Hepatocyte (in vitro differentiated cells): ENCODE measurements at places on chromosomes 16 and 17. TPM values are rescaled to one million over a fixed set of nuclear protein-coding genes. Genes with fewer than 3 reads are reported as not detected.
A peak's percentile ranks its signal among the peaks of the same experiment; 100 is the strongest.

Gene CCDC92B
- polyA plus RNA-seq: 0.10 TPM in 1 of 2 replicates, not detected in the other

Gene RASL10B
- 7.1 and 8.4 TPM in 2 replicates for polyA plus RNA-seq

Gene OR1A1
- polyA plus RNA-seq: not detected in 2 replicates

Gene ATP6V0A1
- polyA plus RNA-seq: 63.4 and 65.2 TPM in 2 replicates

Gene TBC1D3K
- polyA plus RNA-seq: not detected in 2 replicates

Gene C17orf50
- not detected in 2 replicates for polyA plus RNA-seq

DNA sequence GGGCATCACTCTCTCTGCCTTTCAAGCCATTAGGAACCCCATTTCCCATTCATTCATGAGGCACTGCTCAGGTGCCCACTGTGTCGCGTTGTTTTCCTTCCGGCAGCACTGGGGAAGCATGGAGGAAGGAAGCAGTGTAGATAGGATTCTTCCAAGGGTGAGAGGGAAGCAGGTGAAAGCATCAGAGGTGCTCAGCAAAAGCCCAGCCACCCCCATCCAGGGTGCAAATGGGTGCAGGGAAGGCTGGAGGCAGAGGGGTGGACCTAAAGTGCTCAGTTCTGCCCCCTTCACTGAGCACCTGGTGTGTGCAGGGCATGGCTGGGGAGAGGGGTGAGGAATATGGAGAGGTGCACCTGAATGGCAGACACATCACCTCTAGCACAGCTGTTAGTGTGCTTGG lies 3.4 kb upstream of the NXPH3 start:
- no peak for DNase-seq

DNA sequence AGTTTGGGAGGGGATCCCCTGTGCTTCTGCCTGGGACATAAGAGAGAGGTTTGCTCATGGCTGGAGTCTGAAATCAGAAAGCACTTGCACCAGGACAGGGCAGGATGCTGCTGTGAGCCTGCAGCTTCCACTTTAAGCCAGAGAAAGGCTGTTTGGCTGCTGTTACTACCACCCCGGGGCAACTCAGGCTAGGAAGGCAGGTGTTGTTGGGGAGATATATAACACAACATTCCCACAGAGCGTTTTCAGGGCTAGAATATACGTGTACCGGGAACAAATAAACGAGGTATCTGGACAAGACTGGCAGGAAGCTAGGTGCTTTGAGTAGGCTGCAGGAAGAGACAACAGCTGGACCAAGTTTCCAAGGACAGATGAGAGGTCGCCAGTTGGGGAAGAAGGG lies 313.3 kb upstream of the CCL2 start:
- no peak for DNase-seq

DNA sequence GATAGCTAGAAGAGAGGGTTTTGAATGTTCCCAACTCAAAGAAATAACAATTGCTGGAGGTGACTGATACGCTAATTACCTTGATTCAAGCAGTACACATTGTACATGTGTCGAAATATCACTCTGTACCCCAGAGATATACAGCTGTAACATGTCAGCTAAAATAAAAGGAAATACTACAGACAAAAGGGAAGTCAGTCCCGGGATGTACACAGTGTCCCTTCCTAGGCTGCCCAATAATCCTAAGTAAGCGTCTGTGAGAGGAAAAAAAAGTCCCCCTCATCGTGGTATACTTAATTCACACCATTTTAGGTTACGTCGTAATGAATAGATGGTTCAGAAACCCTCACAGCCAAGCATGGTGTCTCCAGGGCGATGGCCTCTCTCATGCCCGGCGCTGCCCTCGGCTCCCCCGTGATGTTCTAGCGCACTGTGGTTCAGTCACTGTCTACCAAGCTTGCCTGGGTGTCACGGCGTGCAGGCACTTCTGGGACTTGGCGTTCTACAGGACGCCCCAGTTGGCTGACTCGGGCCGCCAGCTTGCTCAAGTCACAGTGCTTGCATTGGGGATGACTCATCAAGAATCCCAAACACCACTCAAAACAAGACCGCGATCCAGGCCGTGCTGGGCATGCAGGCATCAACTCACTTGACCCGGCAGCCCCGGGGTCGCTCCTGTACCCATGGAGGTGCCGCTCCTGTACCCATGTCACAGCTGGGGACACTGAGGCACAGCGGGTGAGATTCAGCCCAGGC lies 27.6 kb downstream of the CCDC40 start:
- peak; percentile 39 for DNase-seq

DNA sequence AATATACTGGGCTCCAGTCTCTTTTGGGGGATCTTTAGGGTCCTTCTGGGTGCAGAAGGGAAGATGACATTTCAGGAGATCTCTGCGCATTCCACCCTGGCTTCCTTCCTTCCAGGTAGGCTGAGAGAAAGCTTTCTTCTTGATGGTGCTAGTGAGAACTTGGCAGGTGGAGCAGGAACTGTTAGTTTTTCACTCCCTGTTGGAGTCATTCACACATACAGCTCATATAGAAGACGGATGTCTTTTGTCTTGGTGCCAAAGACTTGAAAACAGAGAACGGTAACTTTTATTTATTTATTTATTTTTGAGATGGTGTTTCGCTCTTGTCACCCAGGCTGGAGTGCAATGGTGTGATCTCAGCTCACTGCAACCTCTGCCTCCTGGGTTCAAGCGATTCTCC lies 43.9 kb downstream of the PITPNC1 start:
- DNase-seq: no peak

GRCh38 chr16:57536306-57537193 lies at the start of gene CCDC102A:
Gene CCDC102A, minus strand, starts transcription at chr16:57536571. Its CDS starts 7,394 bp downstream, at chr16:57529177.
- DNase-seq: peak; percentile 69

DNA sequence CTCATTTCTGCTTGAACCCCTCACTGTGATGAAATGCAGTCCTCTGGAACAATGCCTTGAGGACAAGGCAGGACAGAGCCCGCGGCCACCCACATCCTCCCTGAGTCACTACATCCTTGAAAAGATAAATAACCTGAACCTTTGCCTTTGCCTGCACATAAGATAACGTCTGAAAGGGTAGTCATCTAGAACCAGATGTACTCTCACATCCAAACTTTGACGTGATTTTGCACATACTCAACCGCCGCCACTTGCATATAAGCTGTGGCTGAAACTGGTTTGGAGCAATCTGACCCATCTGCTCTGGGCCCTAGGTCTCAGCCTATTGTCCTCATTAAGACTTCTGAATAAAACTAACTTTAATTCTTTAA lies 252.1 kb downstream of the PHKB start:
- no peak for DNase-seq

DNA sequence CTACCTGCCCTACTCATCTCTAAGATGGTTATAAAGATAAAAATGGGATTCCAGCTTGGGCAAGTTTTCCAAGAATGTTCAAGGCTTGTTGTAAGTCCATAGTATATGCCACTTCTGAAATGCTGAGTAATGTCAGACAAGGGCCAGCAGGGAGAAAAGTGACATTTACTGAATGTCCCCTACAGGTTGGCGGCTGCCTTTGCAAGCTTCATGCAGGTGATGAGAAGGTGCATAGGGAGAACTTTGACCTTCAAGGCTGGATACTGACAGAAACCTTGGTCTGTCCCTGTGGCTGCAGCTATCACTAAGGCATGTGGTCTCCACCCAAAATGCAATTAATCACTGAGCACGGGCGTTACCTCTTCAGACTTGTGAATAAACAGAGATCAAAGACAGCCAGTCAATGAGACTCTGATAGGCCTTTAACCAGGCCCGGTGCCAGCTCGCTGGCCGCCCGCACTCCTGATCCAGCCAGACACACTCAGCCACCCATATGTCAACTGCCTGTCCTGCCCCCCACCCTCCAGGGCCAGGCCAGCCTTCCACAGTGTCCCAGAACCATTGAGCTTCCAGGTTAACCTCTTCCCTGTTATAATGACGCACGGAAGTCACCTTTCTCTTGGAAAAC lies 26.8 kb upstream of the AXIN2 start:
- DNase-seq: peak; percentile 77

- no peak for DNase-seq
Measured at GRCh38 chr17:59074494-59074893, 32.2 kb downstream of the TRIM37 start.

DNA sequence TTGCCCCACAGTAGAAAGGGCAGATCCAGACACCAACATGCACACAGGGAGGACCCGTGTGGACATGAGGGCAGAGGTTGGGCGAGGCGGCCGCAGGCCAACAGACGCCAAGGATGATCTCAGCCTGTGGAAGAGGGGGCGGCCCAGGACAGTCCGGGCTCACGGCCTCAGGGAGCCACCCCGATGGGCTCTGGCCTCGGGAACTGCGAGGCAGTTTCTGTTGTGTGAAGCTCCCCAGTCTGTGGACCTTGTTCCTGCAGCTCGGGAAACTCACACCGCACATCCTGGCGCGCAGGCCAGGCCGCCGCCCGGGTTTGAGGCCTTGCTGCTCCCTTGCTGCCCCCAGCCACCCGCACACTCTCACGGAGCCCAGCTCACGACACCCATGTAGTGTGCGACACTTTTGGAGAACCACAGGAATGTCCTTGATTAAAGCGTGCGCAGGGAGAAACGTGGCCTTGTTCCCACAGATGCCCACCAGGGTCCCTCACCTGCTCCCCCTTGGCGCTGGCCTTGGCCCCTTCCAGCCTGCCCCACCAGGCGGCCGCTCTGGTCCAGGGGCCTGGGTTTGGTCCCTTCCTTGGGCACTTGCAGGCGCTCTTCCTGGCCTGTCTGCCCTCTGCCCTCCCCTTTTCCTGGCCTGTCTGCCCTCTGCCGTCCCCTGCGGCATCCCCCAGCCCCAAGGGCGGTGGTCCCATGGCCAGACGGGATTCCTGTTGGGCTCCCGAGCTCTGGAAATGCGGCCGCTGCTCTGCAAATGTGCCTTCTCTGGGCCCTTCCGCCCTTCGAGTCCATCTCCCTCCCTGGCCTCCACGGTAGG lies 9.3 kb upstream of the SLC38A10 start:
- no peak for DNase-seq

DNA sequence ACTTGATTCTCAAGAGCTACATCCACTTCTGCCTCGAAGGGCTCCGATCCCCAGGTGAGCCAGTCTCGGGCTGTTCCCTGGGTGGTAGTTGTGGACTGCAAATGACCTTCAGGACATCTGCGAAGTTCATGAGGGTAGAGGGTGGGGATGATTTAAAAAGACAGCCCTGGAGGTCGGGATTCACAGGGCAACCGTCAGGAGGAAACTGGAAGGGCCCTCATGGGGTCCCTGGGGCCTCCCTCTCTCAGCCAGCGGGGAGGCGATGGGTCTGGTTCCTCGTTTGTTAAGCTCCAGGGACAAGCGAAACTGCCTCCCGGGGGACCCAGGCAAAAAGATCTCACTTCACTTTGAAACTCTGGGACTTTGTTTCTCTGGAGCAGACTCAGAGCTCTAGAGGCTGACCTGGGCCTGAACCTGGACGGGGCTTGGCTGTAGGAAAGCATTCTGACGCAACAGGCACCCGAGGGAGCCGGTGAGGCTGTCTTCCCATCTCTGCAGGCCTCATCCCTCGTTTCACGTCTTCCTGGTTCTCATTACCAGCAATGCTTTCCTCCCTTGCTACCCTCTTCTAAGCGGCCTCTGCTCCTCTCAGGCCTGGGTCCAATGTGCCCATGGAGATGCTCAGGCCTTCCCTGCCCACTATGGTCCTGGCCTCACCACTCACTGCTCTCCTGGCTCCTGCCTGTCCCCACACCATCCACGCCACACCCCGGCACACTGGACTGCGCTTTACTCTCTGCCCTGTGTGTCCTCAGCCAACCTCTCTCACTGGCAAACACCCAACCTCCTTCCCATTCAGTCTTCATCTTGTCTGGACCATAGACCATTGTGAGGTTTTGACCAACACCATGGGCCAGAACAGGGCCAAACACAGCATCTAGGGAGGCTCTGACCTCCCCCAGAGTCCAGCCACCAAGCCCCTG lies 214.2 kb upstream of the TNRC6C start:
- DNase-seq: no peak

GRCh38 chr16:51952500-51952899 lies 594.4 kb downstream of the TOX3 start:
- no peak for DNase-seq

DNA sequence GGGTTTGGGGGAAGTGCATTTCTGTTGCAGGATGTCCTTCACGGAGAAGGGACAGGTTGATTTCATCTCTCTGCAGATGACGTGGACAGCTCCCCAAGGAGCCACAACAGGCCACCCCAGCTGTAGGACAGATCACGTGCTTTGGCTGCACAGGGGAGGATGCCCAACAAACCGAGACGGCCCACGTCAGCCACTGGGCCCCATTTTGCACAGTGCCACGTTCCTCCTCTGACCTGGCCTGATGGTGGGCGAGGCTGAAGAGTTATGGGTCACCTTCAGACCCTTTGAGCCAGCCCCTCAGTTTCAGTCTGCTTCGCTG lies 9.0 kb upstream of the RHBDL3 start:
- DNase-seq: no peak

- no peak for DNase-seq
Measured at GRCh38 chr17:4313221-4314114, 49.7 kb upstream of the ANKFY1 start.

GRCh38 chr17:2688351-2689342 lies 22.9 kb downstream of the CLUH start:
- peak; percentile 34 for DNase-seq

DNA sequence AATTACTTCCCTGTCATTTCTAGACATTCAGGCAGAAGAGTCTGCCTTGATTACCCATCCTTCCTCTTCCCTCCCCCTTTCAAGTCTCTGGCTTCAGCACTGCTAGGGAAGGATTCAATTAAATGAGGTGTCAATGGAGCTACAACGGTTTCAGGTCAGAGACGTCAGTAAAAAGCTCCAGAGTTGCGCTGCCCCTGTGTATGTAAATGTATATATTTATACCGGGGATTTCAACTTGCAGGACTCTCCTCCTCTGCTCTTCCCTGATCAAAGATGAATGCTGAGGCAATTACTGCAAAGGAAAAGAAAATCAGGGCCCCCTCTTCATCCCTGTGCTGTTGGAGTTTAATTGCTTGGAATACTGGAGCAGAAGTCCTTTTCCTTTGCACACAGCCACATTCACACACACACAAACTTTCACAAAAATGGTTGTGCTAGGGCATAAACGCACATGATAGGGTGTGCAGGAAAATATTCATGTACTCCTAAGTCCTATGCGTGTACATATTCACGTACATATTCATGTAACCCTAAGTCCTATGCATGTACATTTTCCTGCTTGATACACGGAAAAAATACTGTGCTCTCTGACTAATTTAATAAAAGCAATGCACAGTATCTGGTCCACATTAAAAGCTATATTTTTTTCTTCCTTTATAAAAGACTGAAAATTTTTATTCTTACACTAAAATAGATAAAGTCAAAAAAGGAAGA lies 129.7 kb upstream of the PMFBP1 start:
- DNase-seq: no peak

- DNase-seq: no peak
Measured at GRCh38 chr17:1038459-1039122, 41.7 kb downstream of the TIMM22 start.

DNA sequence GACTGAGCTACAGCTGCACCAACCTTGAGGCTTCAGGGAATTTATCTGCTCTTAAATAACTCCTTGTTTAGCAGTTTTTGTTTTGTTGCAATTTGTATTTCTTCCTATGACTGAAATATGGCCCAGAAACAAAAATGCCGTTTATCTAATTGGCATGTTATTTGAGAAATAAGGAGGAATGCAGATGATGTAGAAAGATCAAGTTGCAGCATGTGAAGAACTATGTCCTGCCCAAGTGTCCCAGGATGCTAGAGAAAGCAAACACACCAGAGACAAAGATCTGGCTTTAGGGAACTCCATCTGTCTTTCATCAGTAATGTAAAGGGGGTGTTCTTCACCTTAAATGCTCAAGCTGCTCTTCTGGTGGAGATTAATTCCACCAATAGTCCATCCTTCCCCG lies 29.7 kb downstream of the USP31 start:
- DNase-seq: no peak
